ENCODE measurements at places on chromosomes 5 and 9.

DNA sequence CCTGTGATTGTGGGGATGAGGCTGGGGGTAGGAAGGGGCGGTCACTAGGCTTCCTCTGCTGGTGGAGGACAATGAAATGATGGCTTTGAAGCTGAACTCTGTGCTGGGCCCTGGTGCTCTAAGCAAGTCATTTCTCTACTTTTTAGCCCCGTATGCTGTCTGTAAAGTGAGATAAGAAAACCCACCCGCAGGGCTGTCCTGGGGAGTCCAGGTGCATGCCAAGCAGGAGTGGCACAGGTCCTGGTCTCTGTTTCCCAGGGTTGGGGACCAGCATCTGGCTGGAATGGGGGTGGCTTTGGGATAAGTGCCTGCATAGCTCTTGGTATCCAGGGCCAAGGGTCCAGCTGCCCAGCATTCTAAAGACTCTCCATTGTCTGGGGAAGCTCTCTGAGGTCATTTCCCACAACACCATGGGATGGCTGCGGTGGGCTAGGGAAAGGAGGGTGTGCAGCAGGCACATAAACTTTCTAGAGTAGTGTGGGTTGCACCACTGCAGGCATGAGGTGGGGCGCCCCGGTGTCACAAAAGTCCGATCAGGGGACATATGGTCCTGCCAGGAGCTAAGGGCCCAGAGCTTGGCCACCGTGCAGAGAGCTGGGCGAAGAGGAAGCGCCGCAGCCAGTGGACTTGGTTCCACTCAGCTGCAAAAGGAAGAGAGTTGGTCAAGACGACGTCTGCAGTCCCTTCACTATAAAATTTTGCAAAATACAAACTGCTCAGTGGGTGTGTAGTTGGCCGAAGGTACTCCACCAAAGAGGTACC lies 25.6 kb upstream of the GTF3C5 start:
- no peak for DNase-seq

GRCh38 chr5:77425420-77425819 lies 66.7 kb downstream of the WDR41 start:
- DNase-seq: no peak

- no peak for DNase-seq
Measured at GRCh38 chr9:14304259-14304658, 9.7 kb downstream of the NFIB start.

- DNase-seq: no peak
Measured at GRCh38 chr9:116381350-116381749, 227.8 kb downstream of the PAPPA start.

GRCh38 chr9:89697553-89697952 lies 92.7 kb downstream of the GADD45G start:
- DNase-seq: no peak

DNA sequence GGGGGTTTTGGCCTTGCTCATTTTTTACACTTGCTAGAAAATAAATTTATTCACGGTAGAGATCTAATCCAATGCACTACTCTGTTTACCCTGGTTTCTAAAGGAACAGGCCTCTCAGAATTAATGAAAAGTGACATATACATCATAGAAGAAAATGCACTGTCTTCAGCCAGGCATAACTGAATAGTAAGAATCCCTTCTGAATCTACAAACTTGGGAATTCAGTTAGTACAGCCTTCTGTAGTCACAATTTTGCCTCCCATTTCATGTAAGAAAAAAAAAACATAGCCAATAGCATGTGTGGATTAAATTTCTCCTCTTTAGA lies 197.3 kb downstream of the CAAP1 start:
- no peak for DNase-seq

DNA sequence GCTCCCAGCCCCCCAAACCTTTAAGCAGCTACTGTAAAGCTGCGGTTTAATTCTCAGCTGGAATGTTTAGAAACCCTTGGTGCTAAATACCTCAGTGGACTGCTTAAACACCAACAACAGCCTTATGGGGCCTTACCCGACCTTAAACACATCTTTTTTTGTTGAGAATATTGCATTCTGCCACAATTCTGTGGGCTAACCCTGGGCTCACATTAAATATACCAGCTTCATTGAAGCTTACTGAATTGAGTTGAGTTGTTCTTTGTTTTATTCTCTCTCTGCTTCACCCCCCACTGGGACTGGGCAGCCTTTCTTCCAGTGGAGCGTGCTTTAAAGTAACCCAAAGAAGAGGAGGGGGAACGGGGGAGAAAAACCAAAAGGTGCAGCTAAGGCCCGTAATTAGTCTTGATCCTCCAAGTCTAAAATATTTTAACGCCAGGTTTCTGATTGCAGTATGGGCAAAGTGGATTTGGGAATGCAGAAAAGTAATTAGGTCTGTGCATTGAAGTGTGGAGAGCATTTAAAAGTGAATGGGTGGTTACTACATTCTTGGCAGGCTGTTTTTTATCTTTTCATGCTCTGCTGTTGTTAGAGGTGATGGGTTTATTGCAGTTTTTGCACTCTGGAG lies 281.2 kb downstream of the NR2F1-AS1 start:
- no peak for DNase-seq

DNA sequence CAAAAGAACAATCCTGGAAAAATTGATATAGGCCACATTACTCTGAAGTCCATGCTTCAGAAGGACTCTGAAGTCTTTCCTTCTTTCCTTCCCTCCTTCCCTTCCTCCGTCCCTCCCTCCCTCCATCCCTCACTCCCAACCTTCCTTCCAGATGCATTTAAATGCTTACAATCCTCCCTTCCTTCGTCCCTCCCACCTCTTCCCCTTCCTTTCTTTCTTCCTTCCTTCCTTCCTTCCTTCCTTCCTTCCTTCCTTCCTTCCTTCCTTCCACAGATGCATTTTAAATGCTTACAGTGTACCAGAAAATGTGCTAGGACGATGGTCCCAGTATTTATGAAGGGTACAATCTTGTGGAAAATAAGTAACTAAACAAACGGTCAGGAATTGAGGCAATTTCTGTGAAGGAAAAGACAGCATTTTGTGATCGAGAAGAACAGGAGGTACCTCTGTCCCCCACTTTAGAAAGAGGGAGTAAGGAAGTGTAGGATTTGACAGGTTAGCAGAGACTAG lies 181.3 kb upstream of the TUT7 start:
- no peak for DNase-seq

DNA sequence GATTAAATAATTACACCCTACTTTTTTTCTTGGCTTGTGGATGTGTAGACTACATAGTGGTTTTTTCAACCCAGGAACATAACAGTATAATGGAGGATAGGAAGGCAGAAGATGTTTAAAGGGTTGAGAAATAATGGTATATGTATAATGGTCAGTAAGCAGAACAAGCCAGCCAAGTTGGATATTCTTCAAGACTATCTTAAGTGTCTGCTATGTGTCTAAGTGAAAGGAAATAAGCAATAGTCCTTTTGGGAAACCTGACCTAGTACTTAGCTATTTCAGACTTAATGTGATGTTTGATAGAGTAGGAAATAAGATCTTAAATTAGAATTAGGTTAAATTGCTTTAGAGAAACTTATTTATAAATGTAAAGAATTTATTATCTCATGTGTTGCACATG lies 85.7 kb downstream of the PTPDC1 start:
- DNase-seq: no peak

GRCh38 chr9:102124465-102124864 lies 386.0 kb upstream of the GRIN3A start:
- no peak for DNase-seq

DNA sequence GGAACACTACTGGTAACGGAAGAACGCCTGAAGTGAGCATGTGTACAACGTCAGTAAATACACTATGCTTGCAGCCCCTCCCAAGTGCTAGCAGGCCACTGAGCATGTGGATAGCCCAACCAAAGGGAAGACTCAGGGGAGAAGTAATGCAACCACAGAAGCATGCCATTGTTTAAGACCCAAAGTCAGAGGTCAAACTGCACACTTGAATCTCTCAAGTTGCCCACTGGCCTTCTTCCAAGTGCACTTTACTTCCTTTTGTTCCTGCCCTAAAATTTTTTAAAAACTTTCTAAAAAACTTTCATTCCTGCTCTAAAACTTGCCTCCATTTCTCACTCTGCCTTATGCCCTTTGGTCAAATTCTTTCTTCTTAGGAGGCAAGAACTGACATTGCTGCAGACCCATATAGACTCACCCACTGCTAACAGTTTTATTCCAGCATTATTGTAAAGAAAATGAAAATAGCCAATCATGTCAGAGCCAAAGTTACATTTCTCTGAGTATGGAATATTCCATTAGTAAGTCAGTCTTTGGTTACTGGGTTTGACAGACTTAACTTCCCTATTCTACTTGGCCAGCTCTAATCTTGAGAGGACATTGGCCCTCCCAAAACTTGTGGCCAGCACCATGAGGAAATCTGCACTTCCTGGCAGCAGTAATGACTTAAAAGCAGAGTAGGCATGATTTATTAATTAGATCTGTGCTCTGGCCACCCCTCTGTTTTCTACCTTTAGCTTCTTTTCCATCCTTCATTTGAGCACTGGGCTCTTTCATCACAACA lies 76.9 kb downstream of the TSSK1B start:
- no peak for DNase-seq

- no peak for DNase-seq
Measured at GRCh38 chr5:73193592-73193991, 20.6 kb downstream of the TMEM174 start.

DNA sequence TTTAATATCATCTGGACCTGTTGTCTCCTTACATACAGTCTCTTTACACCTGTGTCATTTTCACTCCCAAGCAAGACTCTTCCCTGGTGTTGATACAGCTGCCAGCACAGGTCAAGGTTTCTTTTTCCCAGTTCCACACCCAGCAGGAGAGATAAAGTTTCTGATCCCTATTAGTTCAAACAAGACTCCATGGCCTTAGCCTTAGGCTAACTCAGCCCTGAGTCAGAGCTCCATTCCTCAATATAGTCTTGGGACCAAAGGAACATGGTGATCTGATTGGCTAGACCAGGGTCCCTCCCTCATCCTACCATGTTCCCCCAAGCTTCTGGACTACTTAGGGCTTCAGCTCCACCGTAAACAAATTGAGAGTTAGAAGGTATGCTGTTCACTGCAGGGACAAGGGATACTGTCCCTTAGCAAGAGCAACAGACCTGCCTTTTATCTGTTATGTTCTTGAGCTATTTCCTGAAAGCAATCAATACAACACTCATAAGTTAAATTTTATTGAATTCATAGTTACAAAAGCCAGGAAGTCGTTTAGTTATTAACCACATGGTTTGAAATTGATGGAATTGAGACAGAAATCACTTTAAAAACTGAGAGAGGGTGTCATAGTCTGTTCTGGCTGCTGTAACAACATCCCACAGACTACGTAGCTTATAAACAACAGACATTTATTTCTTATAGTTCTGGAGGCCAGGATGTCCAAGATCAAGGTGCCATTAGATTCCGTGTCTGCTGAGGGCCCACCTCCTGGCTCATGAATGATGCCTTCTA lies 20.5 kb downstream of the SLC1A1 start:
- no peak for DNase-seq

- no peak for DNase-seq
Measured at GRCh38 chr5:146630472-146630871, 114.5 kb upstream of the GPR151 start.

GRCh38 chr5:148746826-148747535 lies 79.4 kb upstream of the ADRB2 start:
- no peak for DNase-seq

DNA sequence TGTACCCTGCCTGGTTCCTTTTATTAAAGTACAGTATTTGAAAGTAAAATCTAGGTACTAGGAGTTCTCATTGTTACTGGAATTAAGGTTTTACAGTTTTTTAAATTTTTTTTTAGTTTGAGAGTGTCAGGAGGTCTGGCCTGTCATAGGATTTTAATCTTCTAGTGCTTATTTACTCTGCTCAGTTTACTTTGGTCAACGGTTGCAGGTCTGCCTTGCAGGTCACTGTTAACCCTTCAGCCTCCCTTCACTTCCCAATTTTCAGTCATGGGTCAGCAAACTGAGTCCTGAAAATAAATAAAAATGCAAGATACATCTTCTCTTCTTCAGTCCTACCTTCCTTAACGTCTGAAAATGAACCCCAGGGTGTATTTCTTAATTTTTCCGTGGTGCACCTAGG lies 18.8 kb upstream of the PTBP3 start:
- no peak for DNase-seq

GRCh38 chr9:3874449-3875360 lies 348.9 kb upstream of the RFX3 start:
- DNase-seq: no peak

GRCh38 chr5:100493996-100494395 lies 41.2 kb upstream of the FAM174A start:
- DNase-seq: no peak

GRCh38 chr5:82924226-82925060 lies 152.8 kb downstream of the TMEM167A start:
- no peak for DNase-seq

DNA sequence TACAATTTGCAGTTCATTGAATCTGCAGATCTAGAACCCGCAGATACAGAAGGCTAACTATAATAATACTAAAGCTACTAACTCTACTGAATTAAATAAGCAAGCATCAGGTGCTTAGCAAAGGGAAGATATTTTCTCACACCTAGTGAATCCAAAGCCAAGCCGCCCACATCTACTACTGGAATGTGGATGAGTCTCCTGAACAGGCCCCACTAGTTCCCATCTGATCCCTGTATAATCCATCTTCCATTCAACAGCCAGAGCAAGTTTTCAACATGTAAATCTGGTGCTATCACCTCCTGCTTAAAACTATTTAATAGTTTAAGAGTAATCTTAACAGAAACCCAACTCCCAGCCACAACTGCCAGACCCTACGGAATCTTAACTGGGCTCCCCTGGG lies 18.9 kb downstream of the ARL15 start:
- DNase-seq: no peak

- DNase-seq: no peak
Measured at GRCh38 chr5:65895891-65896290, 30.5 kb upstream of the ERBIN start.

DNA sequence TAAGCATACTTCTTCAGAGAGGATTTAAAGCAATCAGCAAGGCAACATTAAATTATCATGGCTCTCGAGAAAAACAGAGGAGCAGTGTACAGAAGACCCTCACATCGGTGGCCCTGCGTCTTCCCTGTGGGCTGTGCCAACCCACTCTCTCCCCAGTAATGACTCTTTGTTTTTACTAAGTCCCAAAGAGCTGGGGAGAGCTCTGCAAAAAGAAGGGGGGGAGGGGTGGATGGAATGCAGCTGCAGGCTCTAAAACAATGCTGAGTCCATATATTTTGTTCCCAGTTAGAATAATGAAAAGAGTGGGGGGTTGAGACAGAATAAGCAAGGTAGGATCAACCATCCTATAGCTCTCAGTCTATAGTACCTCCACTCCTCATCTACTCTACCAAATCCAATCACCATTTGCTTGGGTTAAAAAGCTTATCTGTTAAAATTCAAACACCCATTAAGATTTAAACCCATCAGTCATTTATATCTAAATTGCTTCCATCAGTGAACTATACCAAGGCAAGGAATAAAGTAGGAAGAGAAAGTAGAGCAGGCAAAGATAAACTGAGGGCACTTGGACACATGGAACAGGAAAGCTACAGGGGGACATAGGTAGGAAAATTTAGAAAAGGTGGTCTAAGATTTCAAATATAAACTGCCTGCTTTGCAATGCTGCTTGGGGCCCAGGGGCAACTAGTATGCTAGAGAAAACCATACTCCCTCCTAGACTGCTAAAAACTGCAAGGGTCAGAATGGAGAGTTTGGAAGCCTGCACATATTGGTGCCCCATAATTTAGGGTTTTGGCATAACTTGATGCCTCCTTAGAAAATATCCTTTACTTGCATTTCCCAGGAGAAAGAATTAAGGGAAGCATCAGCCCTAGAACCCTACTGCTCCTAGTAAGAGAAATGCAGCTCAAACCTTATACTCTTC lies 20.6 kb downstream of the ELL2 start:
- DNase-seq: peak; percentile 72

- DNase-seq: no peak
Measured at GRCh38 chr5:170218726-170219125, 14.1 kb upstream of the C5orf58 start.

Measured in islet precursor cell (in vitro differentiated cells).